ENCODE measurements at places on chromosomes 4 and X.
A peak's percentile ranks its signal among the peaks of the same experiment; 100 is the strongest.

DNA sequence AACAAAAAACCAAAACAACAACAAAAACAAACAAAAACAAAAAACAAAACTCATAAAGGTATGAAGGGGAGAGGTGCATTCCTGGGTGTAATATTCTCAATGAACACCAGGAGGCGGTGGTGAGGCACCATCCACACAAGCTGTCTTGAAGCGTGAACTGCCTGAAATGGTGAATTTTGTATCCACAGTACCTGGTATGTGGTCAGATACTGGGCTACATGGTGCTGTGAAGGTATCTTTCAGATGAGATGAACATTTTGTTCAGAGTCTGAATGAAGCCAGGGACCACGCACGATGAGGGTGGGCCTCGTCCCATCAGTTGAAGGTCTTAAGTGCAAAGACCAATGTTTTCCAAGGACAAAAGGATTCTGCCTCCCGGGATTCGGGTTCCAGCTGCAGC is 58.5 kb downstream of the ASMT start:
- no peak for DNase-seq

GRCh38 chr4:112933790-112934189 is 115.7 kb upstream of the ANK2 start:
- DNase-seq: no peak

GRCh38 chr4:8585721-8586212 is 5.6 kb downstream of the GPR78 start:
- DNase-seq: no peak

- DNase-seq: no peak
Observed at GRCh38 chr4:173538148-173538908, 8.3 kb upstream of the HAND2 start.

DNA sequence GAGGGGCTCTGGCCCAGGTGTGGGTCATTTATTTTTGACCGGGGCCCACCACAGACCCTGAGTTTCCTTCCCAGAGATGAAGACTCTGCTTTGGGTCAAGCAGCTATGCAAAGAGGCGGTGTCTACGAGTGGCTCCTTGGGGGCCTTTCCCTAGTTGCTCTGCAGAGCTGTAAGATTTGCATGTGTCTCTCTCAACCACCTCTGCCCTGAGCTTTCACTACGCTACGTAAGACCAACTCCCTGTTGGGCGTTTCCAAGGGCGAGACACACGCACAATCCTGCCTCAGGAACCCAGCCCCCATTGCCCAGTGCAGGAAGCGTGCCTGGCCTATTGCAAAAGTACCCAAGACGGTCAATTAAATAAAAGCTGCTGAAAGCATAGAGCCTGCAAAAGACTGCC is 10.0 kb upstream of the ANOS1 start:
- no peak for DNase-seq

DNA sequence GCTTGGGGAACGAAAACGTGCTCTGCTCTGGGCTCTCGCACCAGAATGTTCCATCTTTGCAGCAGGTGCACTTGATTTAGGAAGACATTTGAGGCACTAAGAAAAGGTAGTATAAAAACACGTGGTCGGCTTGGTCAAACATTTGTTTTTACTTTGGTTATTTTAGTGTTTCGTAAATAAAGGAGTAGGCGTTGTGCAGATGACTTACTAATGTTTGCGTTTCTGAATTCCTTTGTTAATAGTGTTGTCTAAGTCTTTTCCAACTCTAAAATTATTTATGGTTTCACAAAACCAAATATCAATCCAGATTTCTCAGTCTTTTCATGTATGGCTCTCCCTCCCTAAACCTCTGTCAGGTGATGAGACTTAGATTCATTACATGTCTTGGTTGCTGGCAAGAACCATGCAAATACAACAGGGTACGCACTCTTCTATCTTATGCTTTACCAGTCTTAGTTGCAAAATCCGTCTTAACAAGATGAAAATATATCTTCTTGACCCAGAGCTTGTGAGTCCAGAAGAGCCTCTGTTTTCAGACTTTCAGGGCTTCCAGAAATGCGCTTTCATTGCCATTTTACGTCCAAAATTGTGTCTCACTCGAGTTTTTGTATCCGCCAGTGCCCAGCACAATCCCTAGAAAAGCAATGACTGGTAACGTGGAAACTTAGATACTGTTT is 686 bp downstream of the MTHFD2L start:
- DNase-seq: no peak

DNA sequence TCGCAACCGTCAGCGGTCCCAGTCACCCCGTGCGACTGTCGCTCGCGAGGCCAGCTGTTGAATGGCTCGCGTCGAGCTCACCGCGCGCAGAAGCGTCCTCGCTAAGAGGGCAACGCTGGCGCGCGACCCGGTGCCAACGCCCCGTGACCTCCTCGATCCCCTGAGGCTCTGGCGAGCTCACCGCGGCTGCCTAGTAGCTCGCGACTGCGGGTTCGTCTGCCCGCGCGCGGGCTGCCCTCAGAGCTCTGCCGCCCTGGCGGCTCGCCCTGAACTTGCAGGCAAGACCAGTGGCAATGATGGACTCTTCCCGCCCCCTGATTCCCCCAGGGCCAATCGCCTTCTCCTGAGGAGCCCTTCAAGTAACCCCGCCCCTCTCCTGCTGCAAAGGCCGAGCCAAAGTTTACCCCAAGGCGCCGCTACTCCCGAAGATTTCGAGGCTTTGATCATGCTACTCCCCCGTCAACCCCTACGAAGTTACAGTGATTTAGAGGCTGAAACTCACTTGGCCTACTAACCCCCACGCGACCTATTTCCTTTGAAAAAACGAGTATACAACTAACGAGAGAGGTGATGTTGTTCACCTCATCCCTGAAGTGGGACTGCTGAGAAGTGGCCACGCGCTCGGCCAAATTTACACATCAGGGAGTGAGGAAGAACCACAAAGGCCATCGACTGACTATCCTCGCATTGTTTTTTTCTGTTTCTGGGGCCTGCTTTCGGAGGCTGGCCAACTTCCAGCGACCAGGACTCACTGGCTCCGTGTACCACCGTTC is 37.5 kb downstream of the PGRMC1 start:
- peak; percentile 37 for DNase-seq

- DNase-seq: no peak
Observed at GRCh38 chrX:17537723-17538243, 162.8 kb downstream of the NHS start.

GRCh38 chr4:146333187-146333894 is 119.0 kb downstream of the REELD1 start:
- DNase-seq: peak; percentile 45

DNA sequence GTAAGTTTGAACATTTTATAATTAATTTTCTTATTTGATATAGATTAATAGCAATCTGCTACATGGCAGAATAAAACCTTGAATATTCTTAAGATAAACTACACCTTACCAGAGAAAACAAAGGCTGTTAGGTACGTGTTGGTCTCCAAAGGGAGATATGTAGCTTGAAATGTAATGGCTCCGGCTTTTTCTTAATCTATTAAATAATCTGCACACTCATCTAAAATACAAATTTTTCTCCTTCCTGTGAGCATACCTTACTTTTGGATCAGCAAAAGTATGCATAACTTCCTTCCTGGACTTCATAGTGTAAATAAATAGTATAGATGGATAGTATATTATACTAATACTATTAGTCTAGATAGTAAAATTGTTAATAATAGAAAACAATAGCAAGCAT is 141.3 kb downstream of the JADE1 start:
- DNase-seq: no peak

DNA sequence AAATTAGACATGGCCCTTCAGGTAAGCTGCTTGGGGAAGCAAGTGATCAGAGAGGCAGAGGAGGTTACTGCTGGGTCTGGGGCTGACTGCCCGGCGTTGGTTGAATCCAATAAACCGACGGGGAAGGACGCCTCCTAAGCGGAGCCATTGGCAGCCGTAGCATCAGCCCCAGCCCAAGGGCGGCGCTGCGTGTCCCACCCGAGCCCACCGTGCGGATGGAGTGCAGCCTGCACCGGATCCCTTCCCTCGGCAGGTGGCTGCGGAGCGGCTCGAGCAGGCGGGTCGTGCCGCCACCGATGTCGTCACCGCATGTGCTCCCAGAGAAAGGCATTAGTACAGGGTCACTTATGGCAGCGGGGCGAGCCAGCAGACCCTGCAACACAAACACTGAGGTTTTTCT is 82.1 kb downstream of the ALPK1 start:
- no peak for DNase-seq

GRCh38 chrX:150360331-150360730 is 2.8 kb upstream of the MAMLD1 start:
- no peak for DNase-seq

- DNase-seq: no peak
Observed at GRCh38 chrX:150258463-150259430, 104.4 kb upstream of the MAMLD1 start.

All from brain microvascular endothelial cell (primary cell).